A549 (cell line): ENCODE measurements at places on chromosomes 5 and 9. TPM values are rescaled to one million over a fixed set of nuclear protein-coding genes. Genes with fewer than 3 reads are reported as not detected.

The SOHLH1 gene
- not detected in 3 replicates for polyA plus RNA-seq

DNA sequence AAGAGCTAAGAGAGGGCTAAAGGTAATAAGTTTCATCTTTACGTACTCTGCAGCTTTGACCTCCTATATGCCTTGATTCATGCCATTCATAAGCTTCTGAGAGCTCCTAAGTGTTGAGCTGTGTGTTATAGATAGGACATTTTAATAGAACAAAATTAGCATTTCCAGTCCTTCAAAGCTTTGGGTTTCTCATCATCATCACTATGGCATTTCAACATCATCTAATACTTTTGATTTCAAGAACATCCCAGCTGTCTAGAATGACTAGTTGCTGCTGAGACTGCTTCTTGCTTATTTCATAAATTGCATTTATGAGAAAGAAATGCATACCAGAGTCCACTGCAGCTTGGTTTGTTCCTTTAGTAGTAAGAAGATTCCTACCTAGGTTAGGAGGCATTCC lies 201.7 kb downstream of the SGCD start:
- no peak for DNase-seq

DNA sequence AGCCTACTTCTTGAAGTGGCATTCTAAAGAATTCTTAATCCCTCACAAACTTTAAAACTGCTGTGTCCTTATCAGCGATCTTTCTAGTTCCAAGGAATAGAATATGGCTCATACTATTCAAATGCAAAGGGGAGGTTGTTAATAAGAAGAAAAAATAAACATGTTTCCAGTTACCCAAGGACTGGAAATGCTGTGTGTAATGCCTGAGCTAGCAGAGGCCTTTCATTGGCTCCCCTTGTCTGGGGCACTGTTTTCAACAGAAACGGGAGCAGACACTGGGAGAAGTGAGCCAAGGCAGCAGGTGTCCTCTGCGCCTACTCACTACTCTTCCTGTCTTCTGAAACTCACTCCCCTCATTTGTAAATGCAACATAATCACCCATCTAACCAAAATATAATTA lies 253.0 kb downstream of the MARCHF11 start:
- no peak for DNase-seq

DNA sequence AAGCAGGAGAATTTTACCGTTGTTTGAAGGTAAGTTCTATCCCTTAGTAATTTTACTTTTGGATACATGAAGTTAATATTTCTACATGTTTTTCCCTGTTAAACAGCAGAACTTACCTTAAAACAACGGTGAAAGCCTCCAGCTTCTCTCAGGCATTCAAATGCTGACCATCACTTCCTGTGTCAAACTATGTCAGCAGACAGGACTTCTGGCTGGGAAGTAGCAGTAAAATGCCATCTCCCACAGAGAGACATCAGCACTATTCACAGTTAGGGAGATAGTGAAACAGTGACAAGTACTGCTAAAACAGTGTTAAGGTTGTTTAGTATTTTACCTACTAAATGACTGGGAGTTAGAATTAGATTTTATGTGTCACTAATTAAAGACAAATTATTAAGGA lies 34.2 kb upstream of the GOLGA1 start:
- DNase-seq = no peak

DNA sequence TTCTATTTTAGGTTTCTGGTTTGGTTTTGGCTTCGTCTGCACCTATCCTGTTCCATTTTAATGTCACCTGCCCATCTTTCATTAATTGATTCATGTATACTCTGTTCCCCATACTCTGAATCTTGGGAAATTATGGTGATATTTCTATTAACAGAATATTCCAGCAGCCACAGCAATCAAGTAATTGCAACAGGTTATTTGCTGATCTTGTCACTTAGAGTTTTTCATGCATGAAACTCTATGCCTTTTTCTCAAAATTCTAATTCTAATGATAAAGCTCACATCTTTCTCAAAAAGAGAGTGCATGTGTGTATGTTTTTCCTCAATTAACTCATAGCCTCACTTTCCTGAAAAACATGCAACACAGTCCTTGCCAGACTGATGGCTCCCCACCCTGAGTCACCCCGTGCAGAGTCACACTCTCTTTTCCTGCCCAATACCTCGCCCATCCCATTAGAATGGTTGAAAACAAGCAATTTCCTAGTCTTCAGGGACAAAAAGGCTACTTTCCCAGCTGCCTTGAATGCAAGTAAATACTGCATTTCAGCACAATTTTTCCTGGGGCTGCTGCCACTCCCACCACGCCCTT lies 15.6 kb downstream of the GFRA3 start:
- no peak for DNase-seq

- no peak for DNase-seq
These were observed 48.8 kb upstream of the JAK2 start for GRCh38 chr9:4936277-4936676.

DNA sequence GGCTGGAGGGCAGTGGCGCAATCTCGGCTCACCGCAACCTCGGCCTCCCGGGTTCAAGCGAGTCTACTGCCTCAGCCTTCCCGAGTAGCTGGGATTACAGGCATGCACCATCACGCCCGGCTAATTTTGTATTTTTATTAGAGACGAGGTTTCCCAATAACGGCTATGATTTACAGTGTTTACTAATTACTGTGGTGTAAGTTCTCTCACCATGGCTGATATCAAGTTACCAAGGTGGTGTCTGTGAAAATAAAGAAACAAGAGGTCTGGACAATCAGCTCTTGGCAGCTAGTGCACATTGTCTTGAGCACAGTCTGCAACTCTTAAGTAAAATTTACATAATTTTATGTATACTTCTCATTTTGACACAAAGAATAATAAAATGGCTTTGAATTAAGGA lies 385.5 kb upstream of the COX7C start:
- DNase-seq = no peak

GRCh38 chr9:123445981-123446610 lies 90.1 kb downstream of the CRB2 start:
- no peak for DNase-seq
